ENCODE measurements at places on chromosomes 4 and X.

- no peak for DNase-seq
Observed at GRCh38 chr4:189826657-189827056, 114.0 kb upstream of the FRG1 start.

- peak; percentile 72 for DNase-seq
Observed at GRCh38 chr4:36243355-36244256, 708 bp downstream of the ARAP2 start.

DNA sequence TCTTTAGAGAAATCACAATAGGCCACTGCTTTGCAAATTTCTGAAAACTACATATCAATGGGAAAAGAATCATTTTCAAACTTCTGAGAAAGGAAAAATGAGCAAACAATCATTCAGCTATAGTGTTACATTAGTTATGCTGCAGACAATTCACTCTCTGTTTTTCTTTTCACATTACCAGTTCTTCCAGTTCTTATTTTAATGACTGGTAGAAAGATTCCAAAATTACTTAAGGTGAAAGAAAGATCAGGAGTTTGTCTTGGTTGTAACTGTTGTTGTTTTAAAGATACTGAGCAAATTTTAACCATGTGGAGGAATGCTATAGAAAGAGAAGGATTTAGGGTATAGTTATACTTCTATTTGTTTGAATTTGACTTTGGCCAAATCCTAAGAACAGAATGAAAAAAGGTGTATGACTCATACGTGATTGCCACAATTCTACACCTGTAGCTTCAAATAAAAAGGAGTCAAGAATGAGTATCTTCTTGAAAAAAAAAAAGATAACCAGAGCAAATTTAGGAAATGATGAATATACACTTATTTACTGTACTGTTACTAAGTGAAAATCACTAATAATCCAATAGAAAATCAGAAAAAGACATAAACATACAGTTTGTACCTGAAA, 21.0 kb upstream of the RASGEF1B start:
- DNase-seq: no peak

GRCh38 chr4:158948071-158948470, 154.8 kb upstream of the RAPGEF2 start:
- no peak for DNase-seq

DNA sequence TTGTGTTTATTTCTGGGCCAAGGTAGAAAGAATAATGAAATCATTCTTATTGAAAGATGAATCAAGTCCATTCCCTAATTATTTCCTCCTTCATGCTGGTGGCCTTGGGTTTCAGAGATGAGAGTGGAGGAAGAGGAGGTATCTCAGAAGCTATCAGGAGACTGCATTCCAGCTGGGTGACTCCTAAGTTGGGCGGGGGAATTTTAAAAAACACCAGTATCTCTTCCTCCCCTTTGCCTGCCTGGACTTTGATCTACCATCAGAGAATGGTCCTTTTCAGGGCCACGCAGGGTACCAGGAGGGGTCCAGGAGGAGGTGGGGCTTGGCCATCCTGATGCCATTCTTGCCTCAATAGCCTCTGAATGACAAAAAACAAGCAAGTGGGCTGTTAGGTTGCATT, 104.4 kb downstream of the ASMT start:
- no peak for DNase-seq

DNA sequence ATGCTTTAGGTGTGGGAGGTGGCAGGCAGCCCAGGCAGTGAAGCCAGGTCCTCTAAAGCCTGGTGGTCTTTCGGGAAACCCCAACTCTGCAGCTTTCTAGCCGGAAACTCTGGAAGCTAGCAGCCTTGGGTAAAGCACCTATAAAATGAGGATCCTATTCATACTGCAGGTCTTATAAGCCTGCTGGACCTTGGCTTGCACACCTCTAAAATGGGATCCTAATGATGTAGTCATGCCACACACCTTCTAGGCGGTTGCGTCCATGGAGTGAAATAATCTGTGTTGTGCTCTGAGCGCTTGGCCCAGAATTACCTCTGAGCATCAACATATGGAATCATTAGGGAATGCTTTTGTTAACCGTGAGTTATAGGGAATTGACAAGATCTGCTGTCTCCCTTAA, 36.0 kb upstream of the STS start:
- DNase-seq: no peak

DNA sequence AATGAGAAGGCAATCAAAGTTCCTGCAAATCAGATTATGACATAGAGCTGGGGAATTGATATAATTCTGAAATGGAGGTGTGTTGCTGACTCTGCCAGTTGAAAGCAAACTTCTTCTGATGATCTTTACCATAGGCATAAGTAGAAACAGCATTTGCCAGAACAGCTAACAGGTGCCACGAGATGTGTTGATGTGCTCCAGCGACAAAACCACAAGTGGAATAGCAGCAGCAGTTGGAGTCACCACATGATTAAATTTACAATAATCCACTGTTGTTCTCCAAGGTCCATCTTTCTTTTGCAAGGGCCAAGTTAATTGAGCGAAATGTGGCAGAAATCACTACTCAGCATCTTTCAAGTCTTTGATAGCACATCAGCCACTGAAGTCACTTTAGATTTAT, 3.7 kb upstream of the OSTC start:
- no peak for DNase-seq

DNA sequence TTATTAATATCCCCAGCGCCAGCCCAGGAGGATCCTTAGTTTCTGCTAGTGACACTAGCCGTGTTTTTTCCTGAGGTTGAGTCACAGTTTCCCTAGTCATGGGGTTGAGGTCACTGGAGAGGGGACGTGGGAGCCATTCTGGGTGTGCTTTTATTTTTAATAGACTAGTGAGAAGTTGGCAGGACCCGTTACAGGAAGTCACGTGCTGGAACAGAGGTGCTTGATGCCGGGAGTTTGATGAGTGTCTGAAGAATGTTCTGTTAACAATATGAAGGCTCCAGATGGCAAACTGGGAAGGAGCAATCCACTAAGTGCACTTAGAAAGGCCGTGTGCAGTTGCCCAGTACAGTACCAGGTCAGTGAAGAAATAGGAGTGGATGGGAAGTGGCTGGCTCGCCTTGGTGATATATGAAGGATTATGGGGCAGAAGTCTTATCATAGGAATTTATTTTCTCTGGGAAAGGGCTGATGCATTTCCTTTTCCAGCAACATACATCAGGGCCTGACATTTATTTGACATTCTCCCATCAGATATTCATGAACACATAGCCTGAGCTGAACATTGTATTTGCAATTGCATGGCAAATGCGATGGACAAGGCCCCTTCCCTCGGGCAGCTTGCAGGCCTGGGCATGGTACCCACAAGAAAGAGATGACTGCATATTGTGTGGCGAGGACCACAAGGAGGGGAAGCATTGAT, 291.8 kb downstream of the FBXW7 start:
- no peak for DNase-seq

GRCh38 chr4:89263265-89263664, 44.3 kb downstream of the GPRIN3 start:
- DNase-seq: no peak

- DNase-seq: no peak
Observed at GRCh38 chrX:43861750-43862149, 20.5 kb downstream of the MAOB start.

Data from KG1 (cell line).